ENCODE measurements at places on chromosomes 1 and 21.

GRCh38 chr21:43012596-43012995 lies 38.2 kb downstream of the PKNOX1 start:
- DNase-seq = no peak

GRCh38 chr1:17192394-17193221 lies 12.3 kb upstream of the PADI1 start:
- no peak for DNase-seq

DNA sequence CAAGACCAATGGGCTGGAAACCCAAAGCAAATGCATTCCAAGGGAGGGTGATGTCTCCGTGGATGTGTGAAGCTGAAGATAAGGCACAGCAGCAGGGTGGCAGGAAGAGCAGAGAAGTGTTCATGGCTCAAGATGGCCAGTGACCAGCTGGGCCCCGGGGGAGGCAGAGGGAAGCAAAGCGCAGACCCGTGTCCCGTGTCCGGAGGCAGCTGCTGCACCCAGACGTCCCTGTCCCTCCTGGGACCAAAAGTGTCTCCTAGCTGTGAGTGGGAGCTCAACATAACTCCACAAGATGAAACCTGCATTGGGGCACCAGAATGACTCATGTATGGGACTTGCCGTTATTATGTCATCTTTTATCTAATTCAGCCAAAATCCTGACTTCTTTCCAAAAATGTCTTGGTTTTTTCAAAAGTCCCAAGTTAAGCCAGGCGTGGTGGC lies 118.2 kb downstream of the RIPK4 start:
- no peak for DNase-seq

DNA sequence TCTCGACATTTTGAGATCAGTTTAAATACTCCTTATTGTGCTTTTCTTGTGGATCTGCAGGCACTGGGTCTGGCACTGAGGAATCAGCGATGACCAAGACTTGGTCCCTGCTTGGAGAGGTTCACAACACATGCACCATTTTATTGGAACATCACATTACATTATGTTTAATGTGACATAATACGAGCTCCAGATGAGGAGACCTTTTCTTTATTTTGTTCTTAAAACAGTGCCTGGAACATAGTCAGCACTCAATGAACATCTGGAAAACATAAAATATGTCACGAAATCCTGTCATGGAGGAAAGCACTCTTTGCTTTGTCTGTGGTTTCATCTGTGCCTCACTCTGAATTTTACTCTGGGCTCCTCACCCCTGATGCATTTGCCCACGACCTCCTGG lies 110.7 kb downstream of the ST6GALNAC3 start:
- DNase-seq = no peak

DNA sequence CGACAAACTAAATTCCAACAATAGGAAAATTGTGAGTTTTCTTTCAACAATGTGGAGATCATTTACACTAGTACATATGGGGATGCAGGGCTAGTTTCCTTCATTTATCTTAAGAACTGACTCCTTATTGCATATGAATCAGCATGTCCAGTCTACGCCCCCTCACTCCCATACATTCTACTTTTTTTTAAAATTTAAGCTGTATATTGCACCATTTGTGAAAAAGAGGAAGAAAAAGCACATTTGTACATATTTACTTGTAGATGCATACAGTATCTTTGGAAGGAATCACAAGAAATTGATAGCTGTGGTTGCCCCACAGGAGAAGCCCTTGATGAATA lies 15.9 kb downstream of the VPS26C start:
- no peak for DNase-seq

DNA sequence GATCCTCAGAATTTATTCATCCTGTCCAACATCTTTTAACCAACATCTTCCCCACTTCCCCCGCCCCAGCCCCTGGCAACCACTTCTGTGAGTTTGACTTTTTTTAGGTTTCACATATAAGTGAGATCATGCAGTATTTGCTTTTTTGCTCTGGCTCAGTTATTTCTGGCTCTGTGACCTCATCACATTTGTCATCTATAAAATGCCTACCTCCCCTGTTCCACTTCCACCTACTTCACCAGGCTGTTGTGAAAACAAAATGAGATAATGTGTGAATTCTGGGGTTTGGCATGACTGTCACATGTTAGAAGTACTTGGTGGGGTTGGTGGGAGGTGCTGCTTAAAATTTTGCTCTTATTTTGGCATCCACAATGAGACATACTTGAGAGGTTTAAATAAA lies 18.4 kb downstream of the HHAT start:
- DNase-seq = no peak

GRCh38 chr1:31681415-31681814 lies 22.4 kb downstream of the COL16A1 start:
- no peak for DNase-seq

- DNase-seq = peak; percentile 76
Observed at GRCh38 chr1:45326627-45327623, at the start of gene HPDL. TSS of gene HPDL (plus strand) at chr1:45326895. CDS start at chr1:45327149, 254 bp downstream.

DNA sequence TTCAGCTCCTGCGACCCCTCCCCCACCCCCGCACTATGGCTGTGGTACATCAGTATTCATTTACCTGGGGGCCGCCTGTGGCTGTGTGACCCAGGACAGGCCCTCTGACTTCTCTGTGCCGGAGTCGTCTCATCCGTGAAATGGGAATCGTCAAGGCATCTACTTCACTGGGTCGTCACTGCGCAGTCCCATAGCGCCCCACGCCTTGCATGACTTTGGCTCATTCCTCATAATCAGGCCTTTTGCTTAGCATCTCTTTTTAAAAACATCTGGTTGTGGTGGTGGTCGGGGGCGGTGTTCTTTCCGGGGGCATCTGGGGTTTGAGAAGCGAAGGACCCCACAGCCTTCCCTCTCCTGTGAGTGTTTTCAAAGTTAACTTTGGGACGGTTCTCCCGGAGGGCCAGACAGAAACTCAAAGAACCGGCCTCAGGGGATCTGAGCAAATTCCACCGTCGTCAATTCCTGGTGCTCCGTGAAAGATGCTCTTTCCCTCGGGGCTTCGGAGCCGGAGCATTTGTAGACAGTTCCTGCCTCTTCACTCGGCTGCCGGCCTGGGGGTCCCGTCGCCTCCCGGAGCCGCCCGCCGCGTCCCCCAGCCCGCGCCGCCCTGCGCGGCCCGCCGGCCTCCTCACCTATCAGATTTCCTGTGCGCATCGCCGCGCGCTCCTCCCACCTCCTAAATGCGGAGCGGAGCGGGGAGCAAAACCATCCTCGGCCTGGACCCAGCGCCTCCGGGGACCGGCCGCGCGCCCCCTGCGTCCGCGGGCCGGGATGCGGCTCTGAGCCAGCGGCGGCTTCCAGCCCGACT lies at the start of gene B3GALT5:
B3GALT5 (plus strand) TSS at position 708 of the 808 bp plus-strand sequence. CDS start 47,620 bp downstream, outside the sequence.
- no peak for DNase-seq

GRCh38 chr1:104189207-104189606 lies 439.5 kb downstream of the AMY1C start:
- DNase-seq = no peak

DNA sequence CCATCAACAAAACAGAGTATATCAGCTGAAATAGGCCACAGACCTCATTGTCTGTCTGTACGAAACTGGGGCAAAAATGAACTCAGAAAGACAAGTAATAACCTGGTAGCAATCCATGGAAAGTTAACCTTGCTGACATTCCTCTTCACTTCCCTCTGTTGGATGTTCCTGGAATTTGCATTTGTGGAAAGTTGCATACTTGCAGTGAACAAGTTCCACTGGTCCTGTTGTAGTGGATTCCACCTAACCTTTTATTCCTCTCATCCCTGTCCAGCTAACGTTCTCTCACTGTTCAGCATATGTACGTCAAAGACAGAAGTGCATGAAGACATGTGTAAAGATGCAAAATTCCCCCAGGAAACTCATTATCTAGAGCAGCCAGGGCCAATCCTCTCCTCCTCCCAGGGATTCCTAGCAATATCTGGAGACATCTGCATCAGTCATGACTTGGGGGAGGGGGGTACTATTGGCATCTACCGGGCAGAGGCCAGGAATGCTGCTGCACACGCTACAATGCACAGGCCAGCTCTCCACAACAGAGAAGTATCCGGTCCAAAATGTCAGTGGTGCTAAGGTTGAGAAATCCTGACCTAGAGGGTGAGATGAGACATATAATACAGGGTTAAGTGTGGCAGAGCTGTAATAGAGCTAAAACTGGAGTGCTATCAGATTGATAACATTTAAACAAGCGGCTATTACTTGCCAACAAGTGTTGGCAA lies 8.2 kb downstream of the LPAR3 start:
- no peak for DNase-seq

- DNase-seq = no peak
Observed at GRCh38 chr1:116951200-116951935, 41.7 kb downstream of the PTGFRN start.

DNA sequence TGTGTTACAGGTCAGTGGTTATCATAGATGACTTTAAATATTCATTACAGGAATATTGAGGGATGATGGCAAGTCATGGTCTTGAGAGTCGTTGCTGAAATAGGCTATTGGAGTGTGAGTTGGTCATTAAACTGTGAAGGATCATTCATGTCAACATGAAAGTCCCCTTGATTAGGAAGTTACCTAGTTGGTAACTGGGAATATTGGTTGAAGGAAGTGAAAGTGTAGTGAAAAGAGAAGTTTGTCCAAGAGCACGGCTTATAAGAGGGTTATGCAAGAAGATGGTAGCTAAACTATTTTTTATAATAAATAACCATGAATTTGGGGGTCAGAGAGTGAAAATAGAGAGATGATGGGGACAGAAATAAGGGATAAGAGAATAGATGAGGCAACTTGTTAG lies 16.9 kb downstream of the CRB1 start:
- DNase-seq = no peak

- no peak for DNase-seq
Observed at GRCh38 chr1:243346016-243346415, 90.2 kb downstream of the SDCCAG8 start.

- DNase-seq = no peak
Observed at GRCh38 chr21:36478207-36478701, 1.7 kb downstream of the CLDN14 start.

DNA sequence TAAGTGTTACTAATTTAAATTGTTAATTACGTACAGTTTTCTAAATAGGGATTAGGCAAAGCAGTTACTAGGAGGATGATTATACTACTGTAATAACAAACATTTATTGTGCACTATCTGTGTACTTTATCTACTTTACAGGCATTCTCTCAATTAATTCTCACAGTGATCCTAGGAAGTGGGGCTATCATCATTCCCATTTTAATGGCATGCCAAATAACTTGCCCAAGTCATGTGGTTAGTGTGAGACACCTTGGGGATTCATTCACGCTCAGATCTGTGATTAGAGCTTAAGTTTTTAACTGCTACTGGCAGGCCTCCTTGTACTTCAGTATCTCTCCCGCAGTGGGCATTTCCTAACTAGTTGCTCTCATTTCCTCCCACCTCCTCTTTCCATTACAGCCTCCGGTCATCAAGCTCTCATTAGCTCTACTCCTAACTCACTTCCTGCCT lies 11.5 kb downstream of the PHLDA3 start:
- no peak for DNase-seq

- DNase-seq = no peak
Observed at GRCh38 chr1:179798864-179799516, 55.9 kb downstream of the FAM163A start.

DNA sequence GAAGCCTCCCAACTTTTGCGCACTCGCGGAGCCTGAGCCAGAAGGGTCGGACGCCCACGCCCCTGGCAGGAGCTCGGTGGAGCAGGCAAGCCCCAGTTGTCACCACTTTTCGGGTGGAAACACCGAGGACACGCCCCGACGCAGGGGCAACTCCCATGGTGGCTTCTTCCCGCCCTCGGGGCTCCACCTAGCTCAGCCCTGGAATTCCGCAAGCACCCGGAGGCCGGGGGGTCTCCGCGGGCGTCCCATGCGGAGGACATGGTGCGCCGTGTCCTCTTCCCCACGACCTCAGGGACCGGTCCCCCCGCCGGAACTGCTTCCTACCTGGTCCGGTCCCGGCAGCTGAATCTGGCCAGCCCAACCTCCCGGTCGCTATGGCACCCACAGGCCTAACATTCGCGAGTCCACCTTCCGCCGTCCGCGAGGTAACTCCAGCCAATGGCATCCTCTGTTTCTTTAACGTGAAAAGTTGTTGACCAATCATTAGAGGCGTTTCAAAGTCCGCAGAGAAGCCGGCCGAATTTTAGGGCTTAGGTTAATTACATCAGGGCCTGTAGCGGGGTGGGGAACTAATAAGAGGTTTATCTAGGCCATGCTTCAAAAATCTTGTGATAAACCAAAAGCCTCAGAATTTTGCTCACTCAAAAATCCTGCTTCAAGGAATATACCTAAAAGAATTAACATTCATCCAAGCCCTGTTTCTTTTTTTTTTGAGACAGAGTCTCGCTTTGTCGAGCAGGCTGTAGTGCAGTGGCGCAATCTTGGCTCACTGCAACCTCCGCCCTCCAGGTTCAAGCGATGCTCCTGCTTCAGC lies at the start of gene STPG1:
STPG1 (minus strand) TSS at position 433 of the 814 bp plus-strand sequence. CDS start 12,394 bp downstream, outside the sequence.
- peak; percentile 49 for DNase-seq

GRCh38 chr1:219083631-219084030 lies 90.0 kb upstream of the LYPLAL1 start:
- DNase-seq = no peak

DNA sequence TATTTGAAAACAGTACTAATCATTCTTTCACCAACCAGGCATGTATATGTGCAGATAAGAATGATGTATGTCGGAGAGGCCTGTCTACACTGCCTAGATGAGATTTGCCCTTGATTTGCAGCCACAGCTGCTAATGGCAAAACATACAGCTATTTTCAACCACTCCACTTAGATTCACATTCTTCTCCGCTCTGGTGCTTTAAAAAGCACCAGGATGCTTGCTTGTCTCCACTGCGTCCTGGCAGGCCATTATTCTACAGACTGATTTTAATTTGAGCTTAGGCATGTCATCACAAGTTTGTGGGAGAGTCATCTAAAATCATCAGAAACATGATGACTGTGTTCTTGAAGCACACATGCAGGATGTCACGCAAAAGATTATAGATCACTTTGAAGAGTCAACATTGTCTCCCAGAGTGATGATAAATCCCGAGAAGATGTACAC lies 119.0 kb upstream of the NRIP1 start:
- no peak for DNase-seq

- peak; percentile 72 for DNase-seq
Observed at GRCh38 chr1:201468844-201469644, at the start of gene PHLDA3. TSS of gene PHLDA3 (minus strand) at chr1:201469188. CDS start at chr1:201468786, 402 bp downstream.

DNA sequence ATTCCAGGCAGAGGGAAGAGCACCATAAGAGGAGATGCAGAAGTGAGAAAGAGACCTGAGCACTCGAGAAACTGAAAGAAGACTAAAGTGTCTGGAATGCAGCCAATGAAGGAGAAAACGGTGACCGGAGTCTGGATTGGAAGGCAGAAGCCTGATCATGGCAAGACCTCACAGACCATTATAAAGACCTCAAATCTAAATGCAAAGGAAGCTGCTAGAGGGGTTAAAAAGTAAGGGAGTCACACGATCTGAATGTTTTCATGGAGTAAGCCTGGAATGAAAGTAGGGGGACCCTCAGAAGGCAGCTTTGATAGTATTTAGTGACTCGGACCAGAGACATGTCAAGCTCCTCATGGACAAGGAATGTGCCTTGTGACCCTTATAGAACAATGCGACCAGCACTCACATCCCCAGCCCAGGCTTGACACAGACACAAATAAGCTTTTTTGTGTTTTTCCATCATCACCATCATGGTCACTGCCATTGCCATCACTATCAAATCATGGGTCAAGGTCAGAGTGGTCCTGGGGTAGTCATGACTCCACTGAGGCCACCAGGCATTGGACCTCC lies 183.6 kb downstream of the SEC16B start:
- DNase-seq = no peak

- DNase-seq = no peak
Observed at GRCh38 chr1:119139403-119139802, 1.1 kb downstream of the WARS2 start.
